ENCODE measurements at places on chromosomes 2 and 18. TPM values are rescaled to one million over a fixed set of nuclear protein-coding genes. Genes with fewer than 3 reads are reported as not detected.

The PLB1 gene
- 1.0 TPM for total RNA-seq

The ARMC9 gene
- total RNA-seq = 0.92 TPM

The RAX gene
- not detected for total RNA-seq

The CD28 gene
- total RNA-seq = 27.2 TPM

DNA sequence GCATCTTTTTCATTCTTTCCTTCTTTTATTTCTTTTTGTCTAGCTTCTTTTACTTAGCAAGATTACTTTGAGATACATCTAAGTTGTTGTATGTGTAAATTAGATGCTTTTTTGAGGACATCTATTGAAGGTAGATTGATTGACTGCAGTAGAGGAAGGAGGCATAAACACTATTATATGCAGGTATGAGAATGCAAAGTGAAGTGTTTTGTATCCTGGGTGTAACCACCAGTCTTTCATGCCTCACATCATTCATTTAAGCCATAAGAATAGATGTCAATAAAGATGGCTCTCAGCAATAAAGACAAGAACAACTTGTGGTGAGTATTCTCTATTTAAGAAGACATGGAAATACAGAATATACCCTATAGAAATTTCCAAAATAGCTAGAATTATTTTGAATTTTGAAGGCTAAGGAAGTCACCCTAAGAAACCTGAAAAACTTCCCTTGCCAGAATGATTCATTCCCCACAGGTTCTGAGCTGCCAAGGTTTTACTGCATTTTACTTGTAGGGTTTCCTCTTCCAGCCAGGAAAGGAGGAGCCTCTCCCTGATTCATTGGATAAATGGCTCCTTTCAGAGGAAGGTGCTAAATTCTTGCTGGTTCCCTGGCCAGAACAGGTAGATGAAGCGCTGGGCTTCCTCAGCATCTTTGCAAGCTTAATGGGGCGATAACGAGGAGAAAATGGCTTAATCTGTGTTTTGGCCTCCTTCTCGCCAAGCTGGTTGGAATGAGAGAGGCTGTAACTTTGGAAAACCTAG, 279.8 kb upstream of the SLC14A2 start:
- DNase-seq = no peak

DNA sequence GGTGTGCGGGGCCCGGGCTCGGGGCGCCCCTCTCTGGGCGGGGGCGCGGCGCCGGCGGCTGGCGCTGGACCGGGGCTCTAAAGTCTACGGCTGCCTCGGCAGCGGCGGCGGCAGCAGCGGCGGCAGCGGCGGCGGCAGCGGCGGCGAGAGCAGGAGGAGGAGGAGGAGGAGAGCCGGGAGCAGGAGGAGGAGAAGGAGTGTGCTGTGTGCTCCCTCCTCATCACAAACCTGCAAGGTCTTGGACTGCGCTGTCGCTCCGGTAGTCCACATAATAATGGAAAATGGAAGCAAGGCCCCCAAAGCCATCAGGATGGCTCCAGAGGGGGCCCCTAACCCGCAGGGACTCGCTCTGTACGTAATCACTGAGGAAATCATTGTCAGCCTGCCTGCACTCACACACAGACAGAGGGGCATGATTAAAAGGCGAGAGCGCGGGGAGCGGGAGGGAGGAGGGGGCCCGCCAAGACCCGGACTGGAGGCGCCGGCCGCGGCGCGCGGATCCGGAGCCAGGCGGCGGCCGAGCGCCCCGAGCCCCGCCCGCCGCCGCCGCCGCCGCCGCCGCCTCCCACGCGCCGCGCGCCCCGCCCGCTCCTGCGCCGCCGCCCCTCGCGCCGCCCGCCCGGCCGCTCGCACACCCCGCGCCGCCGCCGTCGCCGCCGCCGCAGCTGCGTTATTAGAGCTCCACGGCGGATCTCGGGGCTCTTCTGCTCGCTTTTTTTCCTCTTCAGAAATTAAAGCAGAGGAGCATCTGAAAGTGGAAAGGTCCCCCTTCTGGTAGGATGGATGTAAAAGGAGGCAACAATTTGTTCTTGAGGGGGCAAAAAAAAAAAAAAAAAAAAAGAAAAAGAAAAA, at the start of gene ZNF521:
TSS of gene ZNF521 (minus strand) at position 390 of the 852 bp plus-strand sequence. CDS start 1,220 bp downstream, outside the sequence.
- peak; percentile 42 for DNase-seq

All from activated CD8-positive, alpha-beta T cell treated with anti-CD3 and anti-CD28 coated beads, Interleukin-2, amount 10 ng/mL, durations not matched to agents 7 days and 5 days (primary cell).